Natural killer cell treated with Interleukin-12 subunit alpha and Interleukin-12 subunit beta and Interleukin-15 and Interleukin-18, amount 100 ng/mL, for 72 hours (primary cell): ENCODE measurements at places on chromosomes 2 and 18.
A peak's percentile ranks its signal among the peaks of the same experiment; 100 is the strongest.

DNA sequence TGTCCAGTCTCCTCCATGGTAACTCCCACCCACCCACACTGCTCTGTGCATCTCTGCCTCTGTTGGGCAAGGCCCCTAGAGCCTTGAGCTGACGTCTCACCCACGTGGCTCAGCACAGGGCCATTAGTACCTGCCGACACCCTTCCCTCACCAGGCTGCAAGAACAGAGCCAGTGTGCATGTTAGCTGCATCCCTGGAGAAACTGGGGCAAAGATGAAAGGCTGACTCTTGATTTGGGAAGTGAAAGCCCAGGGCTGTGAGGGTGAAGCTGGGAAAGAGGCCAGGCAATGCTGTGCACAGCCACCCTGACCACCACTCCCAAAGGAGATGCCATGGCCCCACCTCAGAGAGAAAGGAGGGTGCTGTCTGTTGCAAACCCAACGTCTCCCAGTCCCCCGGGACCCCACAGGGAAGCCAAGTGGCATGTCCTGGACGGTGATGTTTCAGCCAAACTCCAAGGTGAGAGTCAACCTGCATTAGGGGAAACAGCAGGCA lies 20.0 kb upstream of the HPCAL1 start:
- H3K27me3 ChIP-seq = no peaks in the 10 kb centered on the region
- peaks cover 43% of the 10 kb centered on the region for H3K4me1 ChIP-seq
- H3K27ac ChIP-seq = peak overlapping the region; percentile 44
- no peak overlapping the region for H3K4me3 ChIP-seq
- no peaks in the 10 kb centered on the region for H3K36me3 ChIP-seq

- no peaks in the 10 kb centered on the region for H3K27me3 ChIP-seq
These were observed 22.9 kb downstream of the DARS1 start for GRCh38 chr2:135962366-135963123.

DNA sequence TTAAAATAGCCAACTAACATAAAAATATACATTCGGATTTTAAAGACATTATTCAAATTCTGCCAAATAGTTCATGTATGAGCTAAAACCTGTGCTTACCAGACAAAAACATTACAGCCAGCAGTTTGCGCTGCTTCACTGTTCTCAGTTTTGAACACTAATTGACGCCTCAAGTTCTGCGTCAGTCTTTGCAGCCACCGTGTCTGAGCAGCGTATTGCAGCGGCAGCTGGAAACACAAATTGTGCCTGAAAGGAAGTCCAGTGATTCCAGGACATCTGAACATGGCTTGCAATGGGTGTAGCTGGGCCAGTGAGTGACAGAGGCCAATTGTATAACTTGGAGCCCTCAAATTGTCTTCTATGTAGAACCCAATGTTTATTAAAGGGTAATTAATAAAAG lies 267.6 kb downstream of the TFCP2L1 start:
- H3K4me3 ChIP-seq = no peak overlapping the region
- peaks cover 24% of the 10 kb centered on the region for H3K27me3 ChIP-seq
- DNase-seq = no peak
- no peaks in the 10 kb centered on the region for H3K36me3 ChIP-seq
- H3K4me1 ChIP-seq = no peaks in the 10 kb centered on the region

GRCh38 chr2:42368817-42369531 lies 8.0 kb upstream of the COX7A2L start:
- no peaks in the 10 kb centered on the region for H3K4me1 ChIP-seq
- no peak for DNase-seq
- H3K27me3 ChIP-seq = no peaks in the 10 kb centered on the region
- no peak overlapping the region for H3K27ac ChIP-seq
- no peaks in the 10 kb centered on the region for H3K36me3 ChIP-seq

DNA sequence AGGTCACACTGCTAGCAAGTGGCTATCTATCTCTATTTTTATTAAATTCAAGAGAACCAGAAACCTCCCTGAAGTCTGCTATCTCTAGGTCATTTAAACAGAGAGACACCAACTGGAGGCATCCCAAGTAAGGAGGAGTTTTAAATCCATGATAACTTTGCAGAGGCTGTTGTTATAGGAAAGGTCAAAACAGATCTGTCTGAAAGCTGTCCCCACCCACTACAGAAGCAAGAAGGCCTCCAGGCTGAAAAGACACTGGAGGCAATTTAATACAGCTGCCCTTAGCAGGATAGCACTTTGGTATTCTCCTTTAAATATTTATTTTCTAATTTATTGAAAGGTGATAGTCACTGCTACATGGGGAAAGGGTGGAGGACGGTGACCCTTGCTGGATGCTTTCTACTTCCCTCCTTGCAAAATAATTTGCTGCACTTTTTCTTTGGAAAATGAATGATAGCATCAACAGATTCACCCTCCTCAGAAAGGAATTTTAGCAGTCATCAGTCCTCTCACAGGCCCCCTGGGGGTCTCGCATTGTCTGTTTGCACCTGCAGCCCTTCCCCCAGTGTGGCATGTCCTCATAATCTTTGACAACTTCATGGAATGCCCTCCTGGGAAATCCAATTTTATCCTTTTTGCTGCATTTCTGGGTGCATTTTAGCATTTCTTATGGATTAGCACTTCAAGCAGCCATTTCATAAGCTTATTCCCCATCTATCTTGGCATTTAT lies 429.5 kb upstream of the TNP1 start:
- H3K27ac ChIP-seq = no peak overlapping the region
- no peaks in the 10 kb centered on the region for H3K36me3 ChIP-seq
- no peak overlapping the region for H3K4me3 ChIP-seq
- peaks cover 2% of the 10 kb centered on the region for H3K4me1 ChIP-seq
- peaks cover 9% of the 10 kb centered on the region for H3K27me3 ChIP-seq

DNA sequence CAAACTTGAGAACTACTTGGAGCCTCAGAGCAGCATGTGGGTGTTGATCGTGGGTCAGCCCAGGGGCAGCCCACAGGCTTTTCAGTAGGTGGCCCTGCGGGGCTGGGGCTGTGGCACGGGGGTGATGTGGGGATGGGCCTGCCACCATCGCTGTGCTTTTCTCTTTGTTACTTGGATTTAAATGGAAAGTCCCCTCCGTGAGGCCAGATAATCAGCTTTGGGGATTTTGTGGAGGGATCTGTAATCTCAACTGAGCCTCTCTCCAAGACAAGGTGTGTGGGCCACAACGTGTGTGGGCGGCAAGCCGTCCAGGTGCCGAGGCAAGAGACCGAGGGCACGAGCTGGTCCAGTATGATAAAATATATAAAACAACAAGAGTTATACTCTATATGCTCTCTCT lies 16.7 kb downstream of the COLEC11 start:
- H3K4me1 ChIP-seq = no peaks in the 10 kb centered on the region
- DNase-seq = no peak
- H3K27ac ChIP-seq = no peak overlapping the region

DNA sequence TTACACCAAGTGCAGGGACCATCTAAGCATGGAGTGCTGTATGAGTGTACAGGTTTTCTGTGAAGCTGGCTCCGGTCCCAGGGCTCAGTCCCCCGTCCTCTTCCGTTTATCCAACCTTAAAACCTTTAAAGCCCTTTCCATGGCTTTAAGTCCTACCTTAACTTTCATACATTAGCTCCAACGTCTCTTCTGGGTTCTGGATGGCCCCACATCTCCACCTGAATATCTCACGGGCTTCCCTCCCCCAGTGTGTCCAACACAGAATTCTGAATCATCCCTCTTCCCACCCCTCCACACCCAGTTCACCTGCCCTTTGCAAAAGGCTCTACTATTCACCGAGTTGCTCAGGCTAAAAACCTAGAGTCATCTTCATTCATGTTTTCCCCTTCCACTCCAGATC lies 12.8 kb downstream of the ARHGAP25 start:
- H3K27ac ChIP-seq = peak overlapping the region; percentile 56
- DNase-seq = no peak
- no peak overlapping the region for H3K4me3 ChIP-seq
- no peaks in the 10 kb centered on the region for H3K27me3 ChIP-seq
- H3K36me3 ChIP-seq = peaks cover 24% of the 10 kb centered on the region

DNA sequence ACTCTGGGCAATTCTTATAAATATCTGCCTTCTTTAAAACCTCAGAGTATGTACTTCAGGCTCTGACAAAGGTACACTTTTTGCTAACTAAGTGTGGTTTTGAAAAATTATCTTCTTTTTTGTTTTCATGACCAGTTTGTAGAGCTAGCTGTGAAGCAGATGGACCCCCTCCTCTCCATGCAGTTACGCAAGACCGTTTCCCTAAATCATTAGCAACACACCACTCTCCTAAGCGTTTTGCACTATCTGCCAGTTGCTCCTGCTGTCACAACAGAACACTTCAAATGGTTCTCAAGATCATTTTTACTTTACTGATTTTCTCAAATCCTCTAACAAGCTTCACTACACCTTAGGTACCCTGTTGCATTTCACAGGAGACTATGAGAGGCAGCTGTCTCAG lies 53.3 kb downstream of the GULP1 start:
- H3K27ac ChIP-seq = no peak overlapping the region
- no peak overlapping the region for H3K4me3 ChIP-seq
- H3K27me3 ChIP-seq = no peaks in the 10 kb centered on the region
- no peaks in the 10 kb centered on the region for H3K4me1 ChIP-seq
- no peaks in the 10 kb centered on the region for H3K36me3 ChIP-seq
- no peak for DNase-seq

GRCh38 chr2:118047380-118047826 lies 33.5 kb upstream of the CCDC93 start:
- peak overlapping the region; percentile 64 for H3K27ac ChIP-seq
- no peaks in the 10 kb centered on the region for H3K4me1 ChIP-seq
- DNase-seq = no peak
- H3K36me3 ChIP-seq = no peaks in the 10 kb centered on the region
- H3K4me3 ChIP-seq = no peak overlapping the region

DNA sequence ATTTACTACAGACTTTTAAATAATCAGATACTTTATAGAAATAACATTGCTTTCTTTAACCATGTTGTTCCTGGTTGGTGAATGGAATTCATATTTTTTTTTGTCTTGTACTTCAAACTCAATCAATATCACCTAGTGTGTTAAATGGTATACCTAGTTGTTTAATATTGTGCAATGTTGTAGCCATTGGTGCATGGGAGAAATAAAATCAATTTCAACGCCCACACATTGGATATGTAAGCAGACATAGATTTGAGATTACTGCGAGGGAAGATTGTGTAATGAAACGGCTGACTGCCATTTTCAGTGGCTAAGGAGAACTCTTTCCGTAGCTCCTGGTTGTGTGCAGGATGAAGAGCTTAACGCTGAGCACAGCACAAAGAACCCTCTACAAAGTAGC lies 626.1 kb downstream of the TMEM182 start:
- H3K4me3 ChIP-seq = no peak overlapping the region
- H3K36me3 ChIP-seq = no peaks in the 10 kb centered on the region
- DNase-seq = no peak

- peak overlapping the region; percentile 96 for H3K27ac ChIP-seq
- H3K27me3 ChIP-seq = no peaks in the 10 kb centered on the region
These were observed 1.5 kb downstream of the MTA3 start for GRCh38 chr2:42569883-42570282.

GRCh38 chr2:177036747-177037146 lies 175.8 kb upstream of the HNRNPA3 start:
- H3K36me3 ChIP-seq = no peaks in the 10 kb centered on the region
- H3K27me3 ChIP-seq = peaks cover 33% of the 10 kb centered on the region
- no peak for DNase-seq
- H3K4me3 ChIP-seq = no peak overlapping the region
- no peak overlapping the region for H3K27ac ChIP-seq
- H3K4me1 ChIP-seq = no peaks in the 10 kb centered on the region

- no peaks in the 10 kb centered on the region for H3K36me3 ChIP-seq
- no peak overlapping the region for H3K4me3 ChIP-seq
- H3K4me1 ChIP-seq = no peaks in the 10 kb centered on the region
- peaks cover 15% of the 10 kb centered on the region for H3K27me3 ChIP-seq
These were observed 13.2 kb downstream of the NRP2 start for GRCh38 chr2:205695460-205695991.

- H3K27me3 ChIP-seq = no peaks in the 10 kb centered on the region
- no peak for DNase-seq
- H3K4me3 ChIP-seq = no peak overlapping the region
- H3K27ac ChIP-seq = no peak overlapping the region
These were observed 1649.7 kb downstream of the LRP1B start for GRCh38 chr2:140481136-140481535.

DNA sequence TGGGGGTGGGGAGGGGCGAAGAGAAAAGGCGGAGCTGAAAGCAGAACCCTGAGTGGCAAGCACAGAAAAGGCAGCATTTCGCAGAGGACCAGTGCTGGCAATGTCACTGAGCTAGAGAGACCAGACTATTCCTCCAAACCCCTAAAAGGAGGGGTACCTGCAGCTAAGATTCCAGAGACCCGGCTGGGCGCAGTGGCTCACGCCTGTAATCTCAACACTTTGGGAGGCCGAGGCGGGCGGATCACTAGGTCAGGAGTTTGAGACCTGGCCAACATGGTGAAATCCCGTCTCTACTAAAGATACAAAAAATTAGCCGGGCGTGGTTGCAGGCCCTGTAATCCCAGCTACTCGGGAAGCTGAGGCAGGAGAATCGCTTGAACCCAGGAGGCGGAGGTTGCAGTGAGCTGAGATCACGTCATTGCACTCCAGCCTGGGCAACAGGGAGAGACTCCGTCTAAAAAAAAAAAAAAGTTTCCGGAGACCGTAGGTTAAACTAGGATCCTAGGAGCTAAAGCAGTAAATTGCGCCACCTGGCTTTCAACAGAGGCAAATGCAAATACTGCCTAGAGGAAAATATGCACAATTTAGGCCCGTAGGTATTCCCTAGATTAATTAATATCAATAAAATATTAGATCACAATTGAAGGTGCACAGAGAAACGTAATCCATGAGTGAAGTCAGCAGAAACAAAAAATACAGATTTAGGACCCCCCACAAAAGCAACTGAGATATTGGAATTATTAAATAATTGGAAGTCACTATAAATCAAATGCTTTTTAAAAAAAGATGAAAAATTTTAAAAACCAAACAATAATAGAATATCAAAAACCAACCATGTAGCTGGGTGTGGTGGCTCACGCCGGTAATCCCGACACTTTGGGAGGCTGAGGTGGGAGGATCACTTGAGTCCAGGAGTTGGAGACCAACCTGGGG lies 4.9 kb downstream of the UCN start:
- no peak overlapping the region for H3K27ac ChIP-seq
- peaks cover 6% of the 10 kb centered on the region for H3K27me3 ChIP-seq
- H3K36me3 ChIP-seq = no peaks in the 10 kb centered on the region
- H3K4me3 ChIP-seq = peak overlapping the region; percentile 16

DNA sequence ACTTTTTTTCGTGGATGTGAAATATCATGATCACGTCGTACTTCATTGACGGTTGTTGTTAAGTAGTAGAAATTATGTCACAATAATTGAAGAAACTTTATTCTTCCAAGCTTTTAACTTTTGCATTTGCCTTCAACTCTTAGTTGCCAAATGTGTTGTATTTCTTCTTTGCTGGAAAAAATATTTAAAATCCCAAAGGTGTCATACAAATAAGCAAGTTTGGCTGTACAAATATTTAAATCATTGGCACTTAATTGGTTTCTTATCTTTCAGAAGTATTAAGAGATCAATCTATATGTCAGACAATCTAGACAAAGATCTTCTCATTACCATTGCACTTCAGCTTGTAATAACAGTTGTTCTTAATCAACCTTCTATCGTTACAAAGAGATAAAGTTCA lies 204.0 kb upstream of the HDAC4 start:
- H3K27me3 ChIP-seq = peaks cover 3% of the 10 kb centered on the region
- no peaks in the 10 kb centered on the region for H3K36me3 ChIP-seq
- no peak for DNase-seq
- peaks cover 27% of the 10 kb centered on the region for H3K4me1 ChIP-seq

GRCh38 chr2:26631401-26632170 lies 9.6 kb downstream of the CIB4 start:
- H3K27me3 ChIP-seq = no peaks in the 10 kb centered on the region
- peaks cover 4% of the 10 kb centered on the region for H3K4me1 ChIP-seq
- no peak overlapping the region for H3K27ac ChIP-seq
- DNase-seq = peak; percentile 31

- no peak for DNase-seq
- no peaks in the 10 kb centered on the region for H3K4me1 ChIP-seq
- H3K27ac ChIP-seq = no peak overlapping the region
- no peaks in the 10 kb centered on the region for H3K27me3 ChIP-seq
These were observed 1549.7 kb upstream of the ACVR2A start for GRCh38 chr2:146295080-146295670.
